ENCODE measurements at places on chromosomes 7 and 10.

DNA sequence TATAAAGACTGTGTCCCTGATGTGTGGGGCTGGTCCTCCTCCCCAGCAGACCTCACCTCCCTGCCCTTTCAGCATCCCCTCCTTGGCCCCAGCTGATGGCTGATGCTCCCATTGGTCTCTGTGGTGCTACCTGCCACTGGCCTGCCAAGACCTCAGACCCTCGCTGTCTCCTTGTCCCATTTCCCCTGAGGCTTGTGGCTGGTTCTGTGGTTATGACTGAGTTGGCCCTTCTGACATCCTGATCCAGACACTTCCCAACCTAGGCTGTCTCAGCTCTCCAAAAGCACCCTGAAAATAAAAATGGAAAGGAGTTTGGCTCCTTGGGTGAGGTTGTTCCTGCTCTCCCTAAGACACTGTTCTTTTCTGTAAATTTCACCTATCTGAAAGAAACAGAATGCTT is 214.2 kb downstream of the RPS24 start:
- DNase-seq, result no peak

DNA sequence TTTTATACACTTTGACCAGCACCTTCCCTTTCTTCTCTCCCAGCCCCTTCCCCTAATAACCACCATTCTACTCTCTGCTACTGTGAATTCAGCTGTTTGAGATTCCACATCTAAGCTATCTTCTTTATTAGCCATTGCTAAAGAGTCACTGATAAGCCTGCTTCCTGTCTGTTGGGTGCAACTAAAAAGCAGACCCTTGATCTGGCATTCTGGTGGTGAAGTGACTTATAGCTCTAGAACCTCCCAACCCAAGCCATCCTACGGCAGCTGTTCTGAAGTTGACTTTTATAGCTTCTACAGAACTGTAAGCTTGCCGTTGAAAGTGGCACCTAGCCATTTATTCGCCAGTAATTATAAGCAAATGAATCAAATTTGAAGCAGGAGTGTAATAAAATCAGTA is 105.6 kb downstream of the AHR start:
- no peak for DNase-seq

GRCh38 chr7:88317422-88317821 is 10.7 kb upstream of the STEAP4 start:
- DNase-seq, result no peak

DNA sequence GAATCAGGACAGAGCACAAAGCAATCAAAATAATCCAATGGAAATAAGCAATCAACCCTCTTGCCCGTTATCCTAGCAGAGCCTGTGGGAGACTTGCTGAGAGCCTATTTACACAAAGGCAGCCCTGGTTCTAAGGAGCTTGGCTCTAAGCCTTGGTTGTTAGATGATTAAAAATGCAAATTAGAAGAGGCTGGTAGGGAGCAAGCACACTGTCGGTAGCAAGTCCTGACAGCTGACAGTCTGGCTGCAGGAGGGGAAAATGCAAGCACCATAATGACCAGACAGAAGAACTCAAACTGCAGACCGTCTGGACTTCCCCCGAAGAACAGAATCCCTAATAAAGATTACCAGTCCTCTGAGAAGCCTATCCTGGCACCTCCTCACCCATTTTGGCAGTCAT is 131.8 kb upstream of the CTTNBP2 start:
- DNase-seq, result no peak

DNA sequence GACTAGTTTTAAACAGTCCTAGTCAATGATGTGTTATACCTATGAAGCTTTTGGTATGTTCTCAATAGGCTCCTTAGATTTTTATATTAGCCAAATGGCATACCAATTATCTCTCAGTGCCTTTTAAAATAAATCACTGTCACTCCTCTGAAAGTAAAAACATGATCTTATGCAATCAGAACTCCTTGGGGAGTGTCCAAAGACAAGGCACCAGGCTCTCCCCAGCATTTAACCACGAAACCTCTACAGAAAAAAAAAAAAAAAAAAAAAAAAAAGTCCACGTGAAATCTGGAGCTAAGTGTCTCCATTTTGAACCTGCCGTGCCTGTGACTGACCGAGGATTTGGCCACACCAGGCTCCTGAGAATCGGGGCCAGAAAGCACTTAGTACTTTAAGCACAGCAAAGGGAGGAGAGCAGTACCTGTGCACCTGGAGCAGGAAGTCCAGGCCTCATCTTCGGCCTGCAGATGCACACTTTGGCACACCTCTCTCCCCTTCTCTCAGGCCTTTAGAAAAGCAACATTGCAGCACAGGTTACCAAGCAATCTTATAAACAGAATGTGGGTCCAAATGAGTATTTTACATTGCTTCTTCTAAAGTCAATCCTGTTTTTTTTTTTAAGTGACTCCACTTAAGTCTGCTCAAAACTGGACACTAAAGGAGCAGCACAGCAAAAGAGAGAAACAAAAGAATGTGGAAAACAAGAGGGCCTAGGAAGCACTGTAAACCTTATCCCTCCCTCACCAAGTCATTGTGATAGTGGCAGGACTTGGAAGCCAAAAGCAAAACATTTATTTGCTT is 1.5 kb downstream of the FAM13C start:
- no peak for DNase-seq

DNA sequence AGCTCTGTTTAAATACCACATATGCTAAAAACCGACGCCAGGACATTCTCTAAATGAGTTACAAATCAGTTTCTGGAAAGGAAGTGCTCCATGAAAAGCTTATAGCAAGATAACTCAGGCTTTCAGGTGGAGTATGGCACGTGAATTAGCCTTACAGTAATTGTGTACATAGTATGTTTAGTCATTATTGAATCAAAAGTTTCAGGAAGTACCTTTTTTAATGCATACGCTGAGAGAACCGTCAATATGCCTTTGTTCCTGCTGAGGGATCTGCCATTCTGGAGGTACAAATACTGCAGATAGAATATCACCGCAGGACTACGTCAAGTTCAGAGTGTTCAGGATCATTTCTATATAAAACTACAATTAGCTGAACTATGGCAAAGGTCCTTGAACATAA is 45.7 kb downstream of the ANKMY2 start:
- no peak for DNase-seq

DNA sequence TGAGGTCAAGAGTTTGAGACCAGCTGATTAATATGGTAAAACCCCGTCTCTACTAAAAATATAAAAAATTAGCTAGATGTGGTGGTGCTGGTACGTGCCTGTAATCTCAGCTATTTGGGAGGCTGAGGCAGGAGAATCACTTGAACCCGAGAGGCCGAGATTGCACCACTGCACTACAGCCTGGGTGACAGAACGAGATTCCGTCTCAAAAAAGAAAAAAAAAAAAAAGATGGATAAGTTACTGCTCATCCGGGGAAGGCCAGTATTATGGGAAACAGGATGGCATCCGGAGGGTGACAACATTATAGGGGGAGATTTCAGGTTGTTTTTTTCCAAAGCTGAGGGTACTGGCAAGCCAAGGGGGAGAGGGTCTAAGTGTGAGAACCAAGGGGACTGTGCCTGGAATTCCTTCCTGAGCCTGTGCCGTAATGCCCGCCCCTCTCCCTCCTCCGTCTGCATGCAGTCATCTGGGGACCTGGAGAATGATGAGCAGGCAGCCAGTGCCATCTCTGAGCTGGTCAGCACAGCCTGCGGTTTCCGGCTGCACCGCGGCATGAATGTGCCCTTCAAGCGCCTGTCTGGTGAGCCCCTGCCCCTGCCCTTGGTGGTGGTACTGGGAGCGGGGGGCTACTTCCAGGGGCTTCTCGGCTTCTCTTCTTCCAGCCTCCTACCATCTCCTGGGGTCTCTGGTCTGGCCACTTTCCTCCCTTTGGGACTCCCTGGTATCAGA is 4.4 kb downstream of the LAMTOR4 start:
- no peak for DNase-seq

DNA sequence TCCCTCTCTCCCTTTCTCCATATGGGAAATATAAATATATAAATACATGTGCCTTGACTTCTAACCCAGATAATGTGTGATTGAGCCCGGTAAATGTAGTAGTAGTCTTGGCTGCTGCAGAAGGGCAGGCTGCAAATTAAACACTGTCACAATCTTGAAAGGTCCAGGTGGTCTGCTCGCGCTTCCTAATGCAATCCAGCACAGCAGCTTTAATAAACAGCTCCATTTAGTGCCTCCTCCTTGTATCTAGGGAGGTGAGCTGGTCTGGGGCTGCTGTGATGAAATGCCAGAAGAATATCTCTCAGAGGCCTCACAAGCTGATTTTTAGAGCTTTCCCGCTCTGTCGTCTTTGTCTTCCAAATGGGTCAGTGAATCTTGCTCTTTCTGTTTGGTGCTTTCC is 782 bp downstream of the POU6F2 start:
- DNase-seq, result no peak

DNA sequence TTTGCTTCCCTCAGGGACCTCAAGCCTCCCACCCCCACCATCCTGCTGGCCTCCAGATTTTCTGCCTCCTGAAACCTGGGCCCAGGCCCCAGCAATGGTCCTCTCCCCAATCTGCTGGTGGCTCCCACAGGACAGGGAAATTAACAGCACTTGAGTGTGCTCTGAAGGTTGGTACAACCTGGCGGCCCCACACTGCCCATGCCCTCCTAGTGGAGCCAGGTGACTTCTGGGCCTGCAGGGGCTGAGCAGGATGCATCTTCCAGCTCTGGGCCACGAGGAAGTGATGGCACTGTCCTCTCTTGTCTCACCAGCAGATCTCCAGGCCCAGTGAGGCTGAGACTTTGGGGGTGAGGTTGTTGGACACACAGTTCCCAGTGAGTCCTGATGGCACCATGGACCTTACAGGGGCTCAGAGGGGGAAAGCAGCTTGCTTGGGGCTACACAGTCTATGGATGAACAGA is 3.6 kb upstream of the ZMIZ1 start:
- DNase-seq, result no peak

GRCh38 chr7:21497072-21497471 is 45.8 kb upstream of the DNAH11 start:
- no peak for DNase-seq

DNA sequence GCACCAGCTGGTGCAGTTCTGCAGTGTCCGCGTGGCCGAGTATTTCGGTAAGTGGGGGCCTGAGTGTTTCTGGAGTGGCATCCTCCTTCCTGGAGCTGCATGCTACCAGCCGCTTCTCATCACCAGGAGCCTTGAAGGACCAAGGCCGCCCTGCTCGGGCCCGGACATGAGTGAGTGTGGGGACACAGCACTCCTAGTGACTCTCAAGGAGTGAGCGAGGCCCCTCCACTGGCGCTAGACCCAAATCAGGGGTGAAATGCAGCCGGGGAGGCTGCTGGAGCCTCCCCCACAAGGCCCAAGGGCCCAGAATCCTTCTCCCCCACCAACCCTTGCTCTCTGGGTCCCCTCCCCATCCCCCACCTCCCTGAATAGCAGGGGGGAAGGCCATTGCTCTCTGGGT is 48.0 kb downstream of the CAMK2B start:
- DNase-seq, result no peak

GRCh38 chr10:59179068-59179467 is 2.6 kb downstream of the PHYHIPL start:
- no peak for DNase-seq

GRCh38 chr10:79475119-79475653 is 29.8 kb upstream of the ZCCHC24 start:
- DNase-seq, result no peak

- DNase-seq, result no peak
Measured at GRCh38 chr7:129990403-129991192, 37.8 kb upstream of the UBE2H start.

DNA sequence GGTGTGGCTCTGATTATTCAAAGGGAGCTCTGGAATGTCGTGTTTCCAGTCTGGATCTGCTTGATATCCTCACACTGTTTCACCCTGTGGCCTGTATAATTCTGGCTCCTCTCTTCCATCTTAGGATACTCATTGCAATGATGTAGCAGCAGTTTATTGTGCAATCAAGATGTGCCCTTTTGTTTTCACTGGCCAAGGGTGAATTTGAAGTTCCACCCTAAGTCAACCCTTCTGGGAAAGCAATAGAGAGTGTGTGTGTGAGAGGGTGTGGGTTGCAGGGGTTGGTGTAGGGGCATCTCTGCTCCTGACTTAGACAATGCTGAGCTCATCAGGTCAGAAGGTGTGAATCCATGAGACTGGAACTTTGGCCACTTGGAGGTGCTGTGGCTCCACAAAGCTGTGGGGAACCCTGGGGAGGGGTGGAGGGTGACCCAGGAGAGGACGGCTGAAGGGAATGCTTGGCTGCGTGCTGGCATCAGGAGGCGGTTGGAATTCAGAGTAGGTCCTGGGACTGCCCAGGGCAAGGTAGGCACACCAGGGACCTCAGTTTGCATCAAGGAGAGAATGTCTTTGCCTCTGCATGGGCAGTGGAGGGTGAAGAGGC is 118.0 kb upstream of the PRSS58 start:
- no peak for DNase-seq

GRCh38 chr7:110051372-110051771 is 1039.6 kb upstream of the LRRN3 start:
- DNase-seq, result no peak

- DNase-seq, result no peak
Measured at GRCh38 chr10:70379581-70380176, 2.7 kb downstream of the LRRC20 start.

GRCh38 chr10:92834986-92835385 is 13.3 kb upstream of the EXOC6 start:
- no peak for DNase-seq

GRCh38 chr7:42144604-42145003 is 92.4 kb downstream of the GLI3 start:
- no peak for DNase-seq

GRCh38 chr7:133513608-133514007 is 260.7 kb downstream of the EXOC4 start:
- no peak for DNase-seq

DNA sequence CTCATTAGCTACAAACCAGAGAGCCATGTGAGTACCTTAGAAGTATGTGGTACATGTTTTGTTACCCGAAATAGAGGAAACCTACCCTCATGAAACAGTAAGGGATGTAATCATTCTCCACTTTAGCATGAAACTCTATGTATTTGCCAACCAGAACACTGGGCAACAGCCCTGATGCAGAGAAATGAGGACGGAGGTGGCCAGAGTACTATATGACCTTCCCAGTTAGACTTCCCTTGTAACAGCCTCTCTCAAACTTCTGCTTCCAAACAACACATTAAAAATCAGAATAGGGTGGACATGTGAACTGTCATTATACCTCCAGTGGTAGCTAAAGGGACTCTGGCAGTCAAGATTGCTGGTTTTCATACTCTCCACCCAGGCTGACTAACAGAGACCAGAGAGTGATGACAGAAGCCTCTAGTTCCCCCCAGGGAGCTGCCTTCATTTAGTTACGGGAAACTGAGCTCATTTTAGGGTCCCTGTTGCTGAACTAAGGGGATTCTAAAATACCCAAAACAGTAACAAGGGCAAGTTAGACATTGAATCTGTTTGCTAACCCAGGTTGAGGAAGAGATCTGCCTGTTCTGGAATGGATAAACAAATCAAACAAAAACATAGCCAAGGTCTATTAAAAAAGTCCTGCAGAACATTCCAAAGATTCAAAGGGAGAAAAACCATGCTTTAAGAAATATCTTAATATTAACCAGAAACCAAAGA is 83.1 kb downstream of the VPS41 start:
- DNase-seq, result no peak

- DNase-seq, result no peak
Measured at GRCh38 chr7:44377681-44378421, 52.5 kb upstream of the CAMK2B start.

DNA sequence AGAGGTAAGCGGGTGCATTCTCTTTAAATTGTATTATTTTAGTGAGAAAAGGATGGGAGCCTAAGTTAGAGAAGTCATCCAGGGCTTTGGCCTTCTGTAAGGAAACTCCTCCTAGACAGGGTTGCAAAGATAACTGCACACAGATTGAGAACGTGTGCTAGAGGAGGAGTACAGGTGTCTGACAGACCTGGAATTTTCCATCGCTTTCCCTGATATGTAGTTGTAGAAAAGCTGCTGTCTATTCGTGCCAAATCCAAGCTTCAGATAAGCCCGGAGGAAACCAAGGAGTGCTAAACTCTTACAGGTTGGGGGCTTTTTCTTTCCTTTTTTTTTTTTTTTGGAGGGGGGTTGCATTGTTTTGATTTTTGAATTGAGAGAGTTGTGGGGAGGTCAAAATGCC is 23.1 kb downstream of the LRRC4 start:
- DNase-seq, result no peak

All from GOT3 (cell line).